ENCODE measurements at places on chromosomes 3 and 15.
A peak's percentile ranks its signal among the peaks of the same experiment; 100 is the strongest.

DNA sequence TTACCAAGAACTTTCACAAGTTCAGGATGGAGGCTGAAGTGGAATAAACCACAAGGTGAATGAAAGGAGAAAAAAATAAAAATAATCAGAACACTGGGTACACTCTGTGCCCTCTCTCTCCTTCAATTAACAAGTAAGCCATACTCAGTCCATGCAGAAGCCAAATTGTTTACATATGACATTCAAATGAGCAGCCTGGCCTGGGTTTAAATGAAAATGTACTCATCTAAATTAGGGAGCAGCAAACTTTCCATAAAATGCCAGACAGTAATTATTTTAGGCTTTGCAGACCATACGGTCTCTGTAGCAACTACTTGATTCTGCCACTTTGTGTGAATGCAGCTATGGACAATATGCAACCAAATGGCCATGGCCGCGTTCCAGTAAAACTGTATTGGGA, 376.6 kb downstream of the MAGI1 start:
- DNase-seq = no peak

GRCh38 chr3:29576675-29577074, 295.8 kb downstream of the RBMS3 start:
- DNase-seq = no peak

DNA sequence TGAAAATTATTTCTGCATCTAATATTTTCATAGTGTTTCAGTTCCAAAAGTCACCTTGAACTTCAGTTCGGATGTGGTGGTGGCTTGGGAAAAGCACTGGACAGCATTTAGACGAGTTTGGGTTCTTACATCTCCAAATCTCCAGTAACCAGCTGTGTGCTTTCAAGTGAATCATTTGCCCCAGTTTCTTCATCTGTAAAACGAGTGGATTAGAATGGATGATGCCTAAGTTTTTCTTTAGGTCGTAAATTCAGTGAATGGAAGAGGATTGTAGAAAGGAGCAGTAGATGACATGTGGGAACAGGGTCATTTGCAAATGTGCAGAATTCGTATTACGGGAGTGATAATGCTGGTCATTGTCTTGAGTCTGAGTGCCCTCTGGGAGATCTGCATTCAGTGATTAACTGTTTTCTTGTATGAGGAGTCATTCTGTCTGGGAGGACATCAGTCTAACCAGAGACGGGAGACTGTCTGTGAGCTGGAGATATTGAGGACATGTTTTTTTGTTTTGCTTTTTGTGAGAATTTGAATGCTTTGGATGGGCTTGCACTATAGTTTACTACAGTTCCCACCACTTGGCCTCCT, 641.6 kb upstream of the TBL1XR1 start:
- no peak for DNase-seq

GRCh38 chr3:129315223-129315997, 36.7 kb downstream of the HMCES start:
- DNase-seq = no peak

- peak; percentile 41 for DNase-seq
Measured at GRCh38 chr15:85485956-85486567, 105.7 kb downstream of the AKAP13 start.

DNA sequence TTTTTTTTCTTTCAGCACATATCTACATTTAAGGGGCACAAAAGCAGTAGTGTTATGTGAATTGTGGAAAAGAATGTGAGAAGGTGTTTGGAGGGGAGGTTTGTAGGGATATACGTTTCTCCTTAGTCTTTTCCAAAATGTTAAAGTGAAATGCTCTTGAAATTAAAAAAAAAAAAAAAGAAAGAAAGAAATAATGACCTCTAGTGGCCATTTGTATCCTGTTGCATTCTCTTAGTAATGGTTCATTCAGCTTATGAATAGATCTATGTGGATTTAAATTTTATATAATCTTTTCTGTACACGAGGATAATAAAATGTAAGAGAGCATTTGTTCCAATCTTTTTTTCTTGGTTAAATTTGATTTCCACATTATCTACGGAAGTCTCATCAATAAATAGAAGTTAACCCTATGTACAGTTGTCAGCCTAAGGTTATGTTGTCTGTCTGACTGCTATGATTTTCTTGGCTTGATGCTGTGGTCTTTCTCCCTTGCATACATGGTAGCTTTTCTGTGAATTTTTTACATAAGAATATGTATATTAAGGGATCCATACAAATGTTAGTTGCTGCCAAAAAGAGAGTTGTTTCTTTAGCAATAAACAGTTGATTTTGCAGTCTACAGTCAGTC, 1.7 kb downstream of the P2RY13 start:
- DNase-seq = no peak

DNA sequence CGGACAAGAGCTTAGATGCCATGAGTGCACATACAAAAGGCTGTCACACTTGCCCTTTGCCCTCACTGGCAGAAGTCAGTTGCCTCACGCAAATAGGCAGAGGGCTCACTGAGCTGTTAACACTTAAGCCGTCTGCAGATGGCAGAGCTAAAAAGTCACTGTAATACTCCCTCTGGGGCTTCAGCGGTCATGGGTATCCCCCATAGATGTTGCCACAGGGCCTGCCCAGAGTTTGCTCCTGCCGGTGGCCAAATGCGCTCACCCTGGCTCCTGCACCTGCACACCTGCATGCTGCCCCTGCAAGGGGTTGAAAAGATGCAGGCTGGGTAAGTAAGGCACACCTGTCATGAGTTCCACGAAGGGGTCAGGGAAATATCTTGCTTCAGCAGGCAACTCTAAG, 741.5 kb downstream of the EDEM1 start:
- no peak for DNase-seq

- DNase-seq = no peak
Measured at GRCh38 chr3:123039178-123039577, 11.6 kb upstream of the SEMA5B start.

GRCh38 chr15:23437146-23437545, 9.9 kb downstream of the GOLGA6L2 start:
- DNase-seq = no peak

- DNase-seq = no peak
Measured at GRCh38 chr15:77504306-77504705, 83.6 kb downstream of the HMG20A start.

DNA sequence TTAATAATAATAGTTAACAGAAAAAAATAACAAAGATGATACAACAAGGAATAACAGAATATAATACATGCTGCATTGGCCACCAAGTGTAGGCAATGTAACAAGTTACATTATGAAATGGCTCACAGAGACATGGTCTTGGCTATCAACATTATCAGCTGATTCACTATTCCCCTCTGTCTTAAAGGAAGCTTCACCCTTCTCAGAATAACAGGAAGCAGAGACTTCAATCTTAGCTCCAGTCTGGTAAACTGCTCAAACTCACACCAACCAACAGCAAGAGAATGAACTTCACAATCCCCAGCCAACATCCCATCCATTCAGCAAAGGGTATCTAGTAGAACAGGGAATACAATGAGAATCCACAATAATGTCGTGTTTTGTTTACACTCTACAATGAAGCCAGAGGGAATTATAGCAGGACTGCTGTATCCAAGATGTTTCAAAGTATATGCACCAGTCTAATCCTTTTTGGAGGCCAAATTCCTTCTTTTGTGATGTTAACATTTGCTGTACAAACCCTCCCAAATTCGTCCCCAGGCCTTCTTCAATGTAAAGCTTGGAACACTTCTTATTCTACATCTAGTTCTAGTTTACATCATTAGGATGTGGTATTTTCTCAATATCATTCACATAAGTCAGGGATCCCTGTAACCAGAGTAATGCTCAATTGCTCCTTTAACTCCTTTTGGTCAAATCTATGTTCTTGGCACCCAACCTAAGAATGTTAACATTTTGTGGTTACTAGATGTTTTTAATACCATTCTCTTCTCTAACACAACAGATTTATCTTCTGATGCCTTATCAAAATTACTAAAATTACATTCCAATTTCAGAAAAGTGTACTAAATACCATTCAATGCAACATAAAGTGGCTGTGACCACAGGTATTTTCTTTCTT, 52.4 kb upstream of the CMSS1 start:
- DNase-seq = no peak

DNA sequence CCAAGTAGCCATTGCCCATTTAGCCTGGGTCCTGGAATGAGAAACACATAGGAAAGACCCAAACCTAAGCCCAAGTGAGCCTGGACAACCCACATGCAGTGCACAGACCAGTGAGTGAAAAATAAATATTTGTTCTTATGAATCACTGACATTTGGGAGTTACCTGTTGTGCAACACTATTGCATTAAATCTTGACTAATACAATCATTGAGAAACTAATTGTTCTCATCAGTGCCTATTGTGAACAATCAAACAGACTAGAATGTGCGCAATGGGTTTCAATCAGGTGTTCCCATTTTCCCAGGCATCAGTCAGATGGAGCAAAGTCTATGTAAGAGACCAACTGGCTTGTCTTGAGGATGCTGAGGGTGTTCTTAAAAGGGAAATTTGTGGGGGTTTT, 54.7 kb upstream of the CNOT10 start:
- DNase-seq = no peak

DNA sequence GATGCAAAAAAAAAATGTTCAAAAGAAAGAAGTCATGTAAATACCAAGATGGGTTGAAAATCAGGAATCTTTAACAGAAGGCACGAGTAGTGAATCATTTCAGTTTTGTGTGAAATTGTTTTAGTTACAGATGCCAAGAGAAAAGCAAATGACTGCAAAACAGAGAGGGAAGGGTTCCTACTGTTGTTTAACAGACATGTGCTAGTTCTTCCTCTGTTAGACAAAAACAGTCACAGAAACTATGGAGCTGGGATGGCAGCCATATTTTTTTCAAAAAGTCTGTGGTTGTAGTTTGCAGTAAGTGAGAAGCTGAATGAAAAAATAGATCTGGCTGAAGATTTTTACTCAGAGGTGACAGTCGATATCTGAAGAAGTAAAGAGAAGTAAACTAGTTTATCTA, 511.9 kb downstream of the ZIC1 start:
- no peak for DNase-seq

DNA sequence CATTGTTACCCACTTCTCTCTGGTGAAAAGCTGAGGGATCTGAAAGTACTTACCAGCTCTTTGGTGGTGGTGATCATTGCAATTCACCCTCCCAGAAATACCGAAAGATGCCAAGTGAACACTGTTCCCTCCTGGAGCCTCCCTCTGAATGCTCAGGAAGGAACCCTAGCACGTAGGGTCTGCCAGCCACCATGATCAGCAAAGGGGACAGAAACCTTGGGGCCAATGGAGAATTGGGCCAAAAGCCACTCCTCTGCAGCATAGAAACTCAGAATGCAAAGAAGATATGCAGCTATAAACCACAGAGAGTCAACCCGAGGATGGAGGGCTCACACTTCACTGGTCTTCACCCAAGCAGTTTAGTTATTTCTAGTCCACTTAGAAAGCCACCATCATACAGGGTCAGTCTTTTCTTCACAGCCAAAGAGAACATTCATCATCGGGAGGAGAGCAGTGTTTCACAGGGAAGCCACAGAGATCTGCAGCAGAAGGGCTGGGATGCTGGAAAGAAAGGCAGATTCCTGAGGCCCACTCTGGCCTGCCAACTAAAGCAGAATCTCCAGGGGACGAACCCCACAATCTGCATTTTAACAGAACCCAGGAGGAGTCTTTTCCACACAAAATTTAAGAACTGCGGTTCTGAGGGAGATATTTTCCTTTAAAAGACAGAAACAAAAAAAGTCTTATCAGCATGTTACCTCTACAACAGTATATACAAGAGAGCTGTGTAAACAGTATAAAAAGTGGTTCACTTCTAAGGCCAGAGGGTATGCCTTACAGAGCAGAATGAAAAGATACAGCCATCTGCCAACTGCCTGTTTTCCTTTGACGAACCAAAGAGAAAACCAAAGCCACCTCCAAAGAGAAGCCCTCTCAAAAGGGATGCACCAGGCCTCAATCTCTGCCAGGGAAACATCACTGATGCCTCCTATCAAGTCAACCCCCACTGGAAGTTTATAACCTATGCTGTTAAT, 11.3 kb downstream of the TBC1D2B start:
- DNase-seq = no peak

GRCh38 chr3:122689587-122689986, 8.9 kb downstream of the PARP14 start:
- no peak for DNase-seq

- no peak for DNase-seq
Measured at GRCh38 chr3:72299321-72299802, 514.4 kb upstream of the PROK2 start.

- no peak for DNase-seq
Measured at GRCh38 chr3:33030802-33031201, 66.1 kb downstream of the GLB1 start.
